ENCODE measurements at places on chromosomes 4 and X.

- no peak for DNase-seq
Observed at GRCh38 chrX:38577738-38578137, 16.4 kb downstream of the TSPAN7 start.

GRCh38 chr4:21744046-21744445 is 204.5 kb downstream of the KCNIP4 start:
- no peak for DNase-seq

DNA sequence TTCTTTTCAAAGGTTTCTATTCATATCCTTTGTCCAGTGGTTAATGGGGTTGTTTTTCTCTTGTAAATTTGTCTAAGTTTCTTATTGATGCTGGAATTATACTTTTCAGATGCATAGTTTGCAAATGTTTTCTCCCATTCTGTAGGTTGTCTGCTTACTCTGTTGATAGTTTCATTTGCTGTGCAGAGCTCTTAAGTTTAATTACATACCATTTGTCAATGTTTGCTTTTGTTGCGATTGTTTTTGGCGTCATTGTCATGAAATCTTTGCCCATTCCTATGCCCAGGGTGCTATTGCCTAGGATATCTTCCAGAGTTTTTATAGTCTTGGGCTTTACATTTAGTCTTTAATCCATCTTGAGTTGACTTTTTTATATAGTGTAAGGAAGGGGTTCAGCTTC is 21.2 kb upstream of the UGT8 start:
- DNase-seq = no peak

GRCh38 chr4:104465619-104466018 is 29.1 kb downstream of the CXXC4 start:
- DNase-seq = no peak

GRCh38 chr4:7581477-7581876 is 146.7 kb upstream of the PSAPL1 start:
- no peak for DNase-seq

DNA sequence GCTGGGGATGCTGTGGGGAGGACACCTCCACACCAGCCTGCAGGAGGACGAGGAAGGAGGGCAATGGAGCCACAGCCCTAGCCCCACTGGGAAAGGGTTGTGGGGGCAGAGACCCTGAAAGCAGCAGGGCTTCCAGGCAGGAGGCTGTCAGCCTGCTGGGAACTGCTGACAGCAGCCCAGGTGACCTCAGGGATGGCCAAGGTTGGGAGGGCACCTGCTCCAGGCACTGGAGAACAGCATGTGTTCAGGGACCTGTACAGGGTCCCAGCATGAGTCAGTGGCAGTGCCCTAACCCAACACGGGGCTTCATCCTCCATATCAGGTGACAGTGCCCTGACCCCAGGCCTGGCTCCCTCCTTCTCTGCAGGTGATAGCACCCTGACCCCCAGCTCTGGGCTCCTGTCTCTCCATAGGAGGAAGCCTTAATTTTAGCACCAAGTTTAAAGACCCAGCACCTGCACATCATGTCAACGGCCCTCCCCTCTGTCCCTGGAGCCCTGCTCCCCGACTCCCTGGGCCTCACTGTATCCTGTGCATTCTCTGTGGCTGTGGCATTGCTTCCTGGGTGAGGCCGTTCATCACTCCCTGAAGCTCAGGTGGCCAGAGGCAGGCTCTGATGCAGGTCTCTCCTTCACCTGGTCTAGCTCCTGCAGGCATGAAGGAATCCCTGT is 66.3 kb downstream of the CRMP1 start:
- DNase-seq = no peak

- DNase-seq = no peak
Observed at GRCh38 chrX:52277666-52278065, 91.2 kb upstream of the XAGE2 start.

GRCh38 chrX:136597954-136598353 is 50.0 kb upstream of the CD40LG start:
- no peak for DNase-seq

DNA sequence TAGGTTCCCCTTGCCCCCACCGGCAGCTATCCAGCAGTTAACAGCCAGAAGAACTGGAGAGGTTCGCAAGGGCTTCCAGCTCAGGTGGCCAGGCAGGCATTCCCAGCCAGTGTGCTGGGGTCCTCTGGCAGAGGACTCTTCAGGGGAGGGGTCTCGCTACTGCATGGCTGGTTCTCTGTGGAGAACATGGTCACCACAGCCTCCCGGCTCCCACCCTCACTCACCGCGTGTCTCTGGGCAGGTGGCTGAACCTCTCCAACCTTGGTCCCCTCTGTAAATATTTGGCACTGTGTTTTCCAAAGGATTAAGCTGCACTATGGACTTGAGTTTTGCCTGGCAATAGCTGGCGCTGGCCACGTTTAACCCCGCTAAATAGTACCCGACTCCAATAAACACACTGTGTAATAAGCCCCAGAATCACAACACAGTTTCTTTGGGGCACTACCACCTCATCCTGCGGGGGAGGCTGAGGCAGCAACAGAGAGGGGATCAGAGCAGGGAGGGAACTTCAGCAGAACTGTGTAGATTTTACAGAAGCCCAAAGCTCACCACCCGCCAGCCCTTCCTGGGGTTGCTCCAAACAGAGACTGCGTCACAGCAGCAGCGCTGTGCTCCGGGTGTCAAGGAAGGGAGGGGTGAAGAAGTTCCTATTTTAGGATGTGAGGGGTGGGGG is 15.2 kb downstream of the BCOR start:
- no peak for DNase-seq

GRCh38 chr4:55291227-55291640 is 54.8 kb upstream of the SRD5A3 start:
- DNase-seq = no peak

DNA sequence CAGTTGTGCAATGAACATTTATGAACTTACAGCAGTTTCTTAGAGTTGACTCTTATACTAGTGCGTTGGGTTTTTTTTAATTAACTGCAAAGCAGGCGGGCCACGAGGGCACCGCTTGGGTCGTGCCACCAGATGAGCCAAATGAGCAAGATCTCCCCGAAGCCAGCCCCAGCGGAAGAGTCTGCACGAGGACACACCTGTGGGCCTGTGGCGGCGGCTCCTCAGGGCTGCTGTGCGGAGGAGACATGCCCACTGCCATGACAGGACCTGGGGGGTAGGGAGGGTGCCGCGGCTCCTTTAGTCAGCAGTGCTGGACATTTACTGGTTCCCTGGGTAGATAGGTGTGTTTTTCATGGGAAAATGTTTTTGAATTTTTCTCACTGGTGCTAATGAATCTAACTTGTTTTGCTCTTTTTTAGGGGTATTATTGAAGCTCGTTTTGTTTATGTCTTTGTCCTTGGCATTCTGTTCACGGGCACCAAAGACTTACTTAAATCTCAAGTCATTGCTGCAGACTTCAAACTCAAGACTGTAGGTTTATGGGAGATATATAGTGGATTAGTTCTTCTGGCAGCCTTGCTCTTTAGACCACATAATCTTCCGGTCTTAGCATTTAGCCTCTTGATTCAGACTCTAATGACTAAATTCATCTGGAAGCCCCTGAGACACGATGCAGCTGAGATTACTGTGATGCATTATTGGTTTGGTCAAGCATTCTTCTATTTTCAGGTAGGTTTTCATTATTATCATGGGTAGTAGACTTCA is 31.2 kb downstream of the PIGG start:
- no peak for DNase-seq

DNA sequence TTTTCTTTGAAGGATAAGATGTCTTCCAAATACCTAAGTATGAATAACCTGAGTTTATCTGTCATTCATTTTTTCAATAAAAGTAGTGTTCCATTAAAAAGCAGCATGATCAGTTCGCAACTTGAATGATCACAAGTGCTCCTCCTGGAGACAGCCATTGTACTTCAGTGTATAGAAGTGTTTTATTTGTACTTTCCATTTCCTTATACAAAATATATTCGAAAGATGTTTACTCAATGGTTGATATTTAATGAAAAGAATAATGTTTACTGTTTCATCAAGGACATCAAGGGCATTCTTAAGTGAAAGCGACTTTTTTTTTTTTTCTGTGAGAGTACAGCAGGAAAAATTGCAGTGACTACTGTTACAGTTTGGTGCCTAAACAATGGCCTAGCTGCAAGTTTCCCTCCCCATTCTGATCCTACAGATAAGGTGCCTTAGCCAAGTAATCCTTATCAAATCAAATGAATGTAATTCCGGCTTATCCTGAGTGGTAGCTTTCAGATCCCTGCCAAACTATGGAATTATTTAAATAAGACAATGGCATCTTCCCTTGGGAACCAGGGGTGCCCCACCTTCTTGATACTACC is 69.0 kb upstream of the IL15 start:
- no peak for DNase-seq

Measured in Calu3 (cell line).